ENCODE measurements at places on chromosomes 1 and 21. TPM values are rescaled to one million over a fixed set of nuclear protein-coding genes. Genes with fewer than 3 reads are reported as not detected.

DNA sequence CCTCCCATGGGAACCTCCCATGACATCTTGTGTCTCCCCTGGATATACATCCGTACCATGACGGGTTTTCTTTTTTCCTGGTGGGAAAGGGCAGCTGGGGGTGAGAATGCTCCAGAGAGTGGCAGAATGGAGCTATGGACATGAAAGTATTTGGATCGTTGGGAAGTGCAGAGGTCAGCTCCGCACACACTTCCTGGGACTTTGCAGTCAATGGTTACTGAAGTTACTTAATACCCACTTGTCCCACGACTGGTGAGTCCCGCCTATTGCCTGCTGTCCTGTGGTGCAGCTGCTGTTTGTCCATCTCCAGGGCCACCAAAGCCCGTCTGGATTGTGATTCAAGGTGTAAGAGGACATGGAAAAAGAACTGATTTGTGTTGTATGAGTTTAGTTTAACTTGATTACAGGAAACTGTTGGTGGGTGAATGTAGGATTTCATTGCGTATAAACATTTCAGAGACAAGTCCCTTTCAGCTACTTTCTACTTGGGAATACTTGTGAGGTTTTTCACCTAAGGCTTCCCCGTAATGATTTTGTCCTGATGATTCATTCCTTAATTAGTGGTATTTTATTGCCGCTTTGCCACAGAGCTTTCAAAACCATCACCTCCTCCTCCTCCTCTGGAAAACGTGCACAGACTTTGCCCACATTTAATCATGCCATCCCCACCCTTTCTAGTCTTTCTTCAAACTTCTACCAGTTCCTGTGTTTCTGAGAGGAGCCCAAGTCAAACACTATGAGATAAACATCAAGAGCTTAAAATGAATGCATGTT, 308.8 kb downstream of the KIF26B start:
- H3K4me1 ChIP-seq = no peaks in the 10 kb centered on the region
- H3K36me3 ChIP-seq = peaks cover 4% of the 10 kb centered on the region
- no peak for DNase-seq

GRCh38 chr1:62912028-62912638, 128.2 kb downstream of the ATG4C start:
- no peaks in the 10 kb centered on the region for H3K27me3 ChIP-seq
- H3K36me3 ChIP-seq = no peaks in the 10 kb centered on the region
- no peak overlapping the region for H3K27ac ChIP-seq
- DNase-seq = no peak
- H3K4me3 ChIP-seq = no peak overlapping the region

- DNase-seq = no peak
- peaks cover 33% of the 10 kb centered on the region for H3K4me1 ChIP-seq
- no peaks in the 10 kb centered on the region for H3K27me3 ChIP-seq
- H3K27ac ChIP-seq = peak overlapping the region; percentile 29
- H3K4me3 ChIP-seq = peak overlapping the region; percentile 25
These were observed 3.1 kb upstream of the SH3BP5L start for GRCh38 chr1:248828845-248829244.

The OR6K3 gene
- not detected for total RNA-seq

The NBPF20 gene
- total RNA-seq = 1.3 TPM
